ENCODE measurements at places on chromosomes 4 and X.

DNA sequence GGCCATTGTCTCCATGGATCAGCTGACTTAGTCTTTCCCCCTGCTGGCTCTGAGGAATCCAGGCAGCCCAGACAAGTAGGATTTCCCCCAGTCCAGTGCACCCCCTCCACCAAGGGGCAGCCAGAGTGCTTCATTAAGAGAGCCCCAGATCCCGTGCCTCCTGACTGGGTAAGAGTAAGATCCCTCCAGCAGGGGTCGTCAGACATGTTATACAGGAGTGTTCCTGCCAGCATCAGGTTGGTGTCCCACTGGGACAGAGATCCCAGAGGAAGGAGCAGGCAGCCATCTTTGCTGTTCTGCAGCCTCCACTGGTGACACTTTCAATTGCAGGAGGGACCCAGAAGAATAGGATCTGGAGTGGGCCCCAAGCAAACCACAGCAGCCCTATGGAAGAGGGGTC is 29.0 kb upstream of the INPP4B start:
- H3K27me3 ChIP-seq: no peaks in the 10 kb centered on the region
- no peak overlapping the region for H3K4me3 ChIP-seq
- no peak overlapping the region for H3K27ac ChIP-seq
- no peak for DNase-seq

DNA sequence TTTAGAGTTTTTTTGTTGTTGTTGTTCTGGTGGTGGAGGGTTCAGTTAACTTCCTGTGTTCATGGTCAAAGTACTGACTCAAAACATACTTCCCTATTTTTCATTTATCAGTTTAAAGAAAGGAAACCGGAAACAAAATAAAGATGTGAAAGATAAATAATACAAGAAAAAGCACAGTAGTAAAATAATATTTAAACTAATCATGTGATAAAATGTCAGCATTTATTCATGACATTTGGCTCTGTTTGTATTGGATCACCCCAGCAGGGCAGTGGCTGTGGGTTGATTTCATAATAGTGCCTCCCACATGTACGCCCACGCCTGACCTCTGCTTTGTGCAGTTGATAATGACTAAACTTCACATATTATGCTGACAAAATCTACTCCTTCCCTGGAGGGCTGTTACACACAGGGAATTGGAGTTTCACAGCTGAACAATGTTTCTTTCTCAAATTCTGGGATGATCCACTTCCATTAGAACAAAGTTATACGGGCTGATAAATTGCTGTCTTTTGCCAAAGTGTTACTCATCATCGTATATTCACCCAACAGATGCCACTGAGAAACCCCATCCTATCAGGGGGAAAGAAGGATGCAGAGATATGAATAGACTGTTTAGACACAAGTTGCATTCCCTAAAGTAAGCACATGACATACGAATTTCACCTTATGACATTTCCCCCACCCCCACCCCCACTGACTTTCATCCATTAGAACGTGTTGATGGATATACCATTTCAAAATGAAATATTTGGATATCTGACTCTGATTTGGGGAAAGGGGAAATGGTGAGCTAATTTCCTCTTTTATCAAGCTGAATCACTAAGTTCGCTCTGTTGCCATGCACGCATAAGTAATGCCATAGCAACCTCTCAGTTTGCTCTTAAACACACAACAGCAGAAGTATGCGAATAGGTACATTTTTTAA is 48.3 kb downstream of the AMELX start:
- DNase-seq: peak; percentile 69
- peaks cover 12% of the 10 kb centered on the region for H3K4me1 ChIP-seq
- no peaks in the 10 kb centered on the region for H3K27me3 ChIP-seq
- no peaks in the 10 kb centered on the region for H3K36me3 ChIP-seq

DNA sequence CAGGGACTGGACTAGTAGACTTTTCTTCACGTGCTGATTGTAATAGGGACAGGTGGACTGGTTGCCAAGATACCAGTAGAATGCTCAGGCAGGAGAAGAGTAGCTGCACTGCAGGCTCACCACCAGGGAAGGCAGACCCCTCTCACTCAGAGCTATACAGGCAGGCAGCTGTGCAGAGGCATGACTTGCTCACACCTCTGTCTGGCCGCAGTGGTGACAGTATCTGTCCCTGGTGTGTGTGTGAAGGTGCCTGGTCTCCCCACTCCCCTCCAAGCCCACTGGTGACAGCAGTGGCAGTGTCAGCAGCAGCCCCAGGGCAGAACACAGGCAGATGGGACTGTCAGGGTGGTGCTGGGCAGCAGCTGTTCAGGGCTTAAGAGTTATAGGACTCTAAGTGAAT is 140.7 kb downstream of the RPS6KA6 start:
- no peaks in the 10 kb centered on the region for H3K27me3 ChIP-seq
- H3K4me3 ChIP-seq: no peak overlapping the region
- DNase-seq: no peak
- H3K27ac ChIP-seq: no peak overlapping the region

GRCh38 chr4:78688366-78688765 is 87.8 kb upstream of the BMP2K start:
- H3K4me3 ChIP-seq: no peak overlapping the region
- no peak overlapping the region for H3K27ac ChIP-seq
- H3K4me1 ChIP-seq: peaks cover 5% of the 10 kb centered on the region
- H3K36me3 ChIP-seq: no peaks in the 10 kb centered on the region

GRCh38 chr4:36399762-36400353 is 118.4 kb downstream of the DTHD1 start:
- no peaks in the 10 kb centered on the region for H3K36me3 ChIP-seq
- no peak for DNase-seq
- H3K27ac ChIP-seq: no peak overlapping the region
- H3K4me3 ChIP-seq: no peak overlapping the region
- H3K27me3 ChIP-seq: no peaks in the 10 kb centered on the region

DNA sequence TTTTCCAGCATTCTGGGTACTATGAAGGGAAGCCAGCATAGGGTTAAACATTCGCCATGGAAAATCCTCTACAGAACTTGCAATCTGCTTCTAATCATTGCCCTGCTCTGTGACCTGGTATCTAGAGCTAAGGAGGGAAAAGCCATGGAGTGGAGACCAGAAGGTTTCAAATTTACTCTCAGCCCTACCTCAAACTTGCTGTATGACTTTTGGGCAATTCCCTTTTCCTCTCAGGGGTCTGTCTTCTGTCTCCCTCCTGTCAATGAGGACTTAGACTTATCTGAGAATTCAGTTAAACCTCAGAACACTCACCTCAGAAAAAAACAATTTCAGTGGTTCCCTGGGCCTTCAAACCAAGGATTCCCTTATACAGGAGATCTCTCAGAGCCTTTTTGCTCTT is 29.1 kb downstream of the ARHGEF9 start:
- H3K4me3 ChIP-seq: no peak overlapping the region
- no peaks in the 10 kb centered on the region for H3K27me3 ChIP-seq
- no peaks in the 10 kb centered on the region for H3K36me3 ChIP-seq
- H3K27ac ChIP-seq: peak overlapping the region; percentile 90
- no peak for DNase-seq

- no peaks in the 10 kb centered on the region for H3K36me3 ChIP-seq
- no peaks in the 10 kb centered on the region for H3K27me3 ChIP-seq
- DNase-seq: peak; percentile 39
- H3K4me3 ChIP-seq: no peak overlapping the region
- H3K4me1 ChIP-seq: no peaks in the 10 kb centered on the region
These were observed 119.6 kb upstream of the BANK1 start for GRCh38 chr4:101670897-101671296.

- H3K4me1 ChIP-seq: no peaks in the 10 kb centered on the region
- H3K27ac ChIP-seq: no peak overlapping the region
- no peak overlapping the region for H3K4me3 ChIP-seq
- DNase-seq: no peak
- H3K36me3 ChIP-seq: no peaks in the 10 kb centered on the region
- no peaks in the 10 kb centered on the region for H3K27me3 ChIP-seq
These were observed 18.8 kb upstream of the CLDN34 start for GRCh38 chrX:9948406-9948805.

DNA sequence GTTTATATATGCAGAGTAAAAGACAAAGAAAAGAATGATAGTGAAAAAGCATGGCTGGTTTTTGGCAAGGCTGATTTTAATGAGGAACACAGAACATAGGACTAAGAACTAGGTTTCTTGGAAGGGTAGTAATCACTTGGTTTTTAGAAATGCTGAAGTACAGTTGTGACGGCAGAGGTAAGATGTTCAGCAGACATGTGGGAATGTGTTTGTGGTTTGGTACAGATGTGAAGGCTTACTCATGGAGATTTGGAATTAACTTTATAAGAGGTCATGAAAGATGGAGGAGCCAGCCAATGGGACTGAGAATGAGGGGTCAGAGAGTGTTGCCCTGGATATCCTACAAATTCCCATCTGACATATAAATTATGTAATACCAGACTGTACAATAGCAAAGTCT is 243.6 kb downstream of the NPFFR2 start:
- DNase-seq: no peak
- H3K4me1 ChIP-seq: no peaks in the 10 kb centered on the region
- no peaks in the 10 kb centered on the region for H3K36me3 ChIP-seq
- no peaks in the 10 kb centered on the region for H3K27me3 ChIP-seq
- no peak overlapping the region for H3K27ac ChIP-seq

- no peak overlapping the region for H3K4me3 ChIP-seq
- no peaks in the 10 kb centered on the region for H3K4me1 ChIP-seq
- H3K27ac ChIP-seq: no peak overlapping the region
- no peaks in the 10 kb centered on the region for H3K36me3 ChIP-seq
These were observed 15.5 kb upstream of the IGBP1 start for GRCh38 chrX:70117738-70118137.

DNA sequence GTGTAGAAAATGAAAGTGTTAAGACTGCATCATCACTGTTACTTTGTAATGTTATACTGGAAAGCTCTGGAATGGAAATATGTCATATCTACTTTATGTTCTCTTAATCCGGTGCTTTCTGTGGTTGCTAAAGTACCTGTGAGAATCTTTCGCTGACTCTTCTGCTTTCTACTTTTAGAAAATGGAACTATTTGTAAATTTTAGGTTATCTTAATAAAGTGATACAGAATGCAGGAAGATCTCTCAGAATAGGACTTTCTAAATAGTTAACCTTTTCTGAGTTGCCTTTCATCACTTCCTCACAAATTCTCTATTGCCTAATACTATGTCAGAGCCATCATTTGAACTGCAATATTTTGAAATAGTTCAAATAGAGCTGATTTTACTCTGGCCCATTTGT is 69.3 kb downstream of the BMP2K start:
- H3K4me3 ChIP-seq: no peak overlapping the region
- H3K4me1 ChIP-seq: no peaks in the 10 kb centered on the region
- no peak for DNase-seq
- no peak overlapping the region for H3K27ac ChIP-seq

- H3K36me3 ChIP-seq: no peaks in the 10 kb centered on the region
- H3K4me3 ChIP-seq: no peak overlapping the region
- H3K27me3 ChIP-seq: no peaks in the 10 kb centered on the region
- no peak for DNase-seq
- no peaks in the 10 kb centered on the region for H3K4me1 ChIP-seq
- no peak overlapping the region for H3K27ac ChIP-seq
These were observed 14.2 kb downstream of the CLNK start for GRCh38 chr4:10670321-10670720.

DNA sequence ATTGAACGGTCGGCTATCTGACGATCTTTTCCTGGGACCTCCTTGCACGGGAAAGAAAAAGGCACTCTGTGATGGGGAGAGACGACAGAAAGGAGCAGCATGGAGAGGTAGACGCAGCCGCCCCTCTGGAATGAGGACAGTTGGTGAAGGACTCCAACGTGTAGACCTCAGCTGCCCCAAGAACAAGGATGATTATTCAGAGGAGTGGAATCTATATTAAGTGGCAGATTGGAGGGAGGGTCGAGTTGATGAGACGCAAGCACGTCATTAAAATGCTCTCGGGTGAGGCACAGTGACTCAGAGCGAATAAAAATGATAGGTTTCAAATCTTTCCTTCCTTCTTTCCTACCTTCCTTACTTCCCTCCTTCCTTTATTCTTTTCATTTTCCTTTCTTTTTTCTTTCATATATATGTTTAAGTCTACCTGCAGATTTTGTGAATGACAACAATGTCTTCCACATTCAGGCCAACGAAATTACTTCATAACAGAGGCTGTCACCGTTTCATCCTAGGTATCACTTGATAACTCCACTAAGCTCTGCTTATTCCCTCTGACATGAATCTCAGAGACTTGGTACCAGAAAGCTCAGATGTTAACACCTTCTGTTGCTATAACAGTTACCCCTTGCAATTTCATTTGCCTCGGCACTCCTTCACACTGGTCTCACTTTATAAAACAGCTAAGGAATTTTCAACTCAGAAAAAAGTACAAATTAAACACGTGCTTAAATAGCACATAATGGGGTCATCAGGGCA is 110.0 kb upstream of the PPARGC1A start:
- no peak for DNase-seq
- no peak overlapping the region for H3K4me3 ChIP-seq
- H3K27ac ChIP-seq: no peak overlapping the region
- no peaks in the 10 kb centered on the region for H3K27me3 ChIP-seq

DNA sequence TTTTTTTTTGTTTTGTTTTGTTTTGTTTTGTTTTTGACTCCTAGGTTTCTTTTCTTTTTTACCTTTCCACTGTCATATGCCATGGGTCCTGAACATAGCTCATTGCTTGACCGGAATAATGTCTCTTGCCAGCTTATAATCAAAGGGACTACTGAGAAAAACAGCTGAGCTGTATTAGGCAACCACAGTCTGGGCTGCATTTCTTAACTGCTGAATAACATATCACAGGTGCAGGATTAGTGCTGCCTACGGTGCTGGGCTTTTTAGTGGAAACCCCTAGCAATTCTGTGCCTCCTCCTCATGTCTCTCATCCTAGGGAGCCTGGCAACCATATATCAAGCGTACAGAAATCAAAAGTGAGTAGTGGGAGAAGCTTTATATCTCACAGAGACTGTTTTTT is 333.5 kb downstream of the BMPR1B start:
- no peaks in the 10 kb centered on the region for H3K27me3 ChIP-seq
- H3K4me3 ChIP-seq: peak overlapping the region; percentile 14
- H3K4me1 ChIP-seq: peaks cover 9% of the 10 kb centered on the region
- DNase-seq: peak; percentile 6
- no peak overlapping the region for H3K27ac ChIP-seq
